ENCODE measurements at places on chromosomes 6 and 20.
A peak's percentile ranks its signal among the peaks of the same experiment; 100 is the strongest.

DNA sequence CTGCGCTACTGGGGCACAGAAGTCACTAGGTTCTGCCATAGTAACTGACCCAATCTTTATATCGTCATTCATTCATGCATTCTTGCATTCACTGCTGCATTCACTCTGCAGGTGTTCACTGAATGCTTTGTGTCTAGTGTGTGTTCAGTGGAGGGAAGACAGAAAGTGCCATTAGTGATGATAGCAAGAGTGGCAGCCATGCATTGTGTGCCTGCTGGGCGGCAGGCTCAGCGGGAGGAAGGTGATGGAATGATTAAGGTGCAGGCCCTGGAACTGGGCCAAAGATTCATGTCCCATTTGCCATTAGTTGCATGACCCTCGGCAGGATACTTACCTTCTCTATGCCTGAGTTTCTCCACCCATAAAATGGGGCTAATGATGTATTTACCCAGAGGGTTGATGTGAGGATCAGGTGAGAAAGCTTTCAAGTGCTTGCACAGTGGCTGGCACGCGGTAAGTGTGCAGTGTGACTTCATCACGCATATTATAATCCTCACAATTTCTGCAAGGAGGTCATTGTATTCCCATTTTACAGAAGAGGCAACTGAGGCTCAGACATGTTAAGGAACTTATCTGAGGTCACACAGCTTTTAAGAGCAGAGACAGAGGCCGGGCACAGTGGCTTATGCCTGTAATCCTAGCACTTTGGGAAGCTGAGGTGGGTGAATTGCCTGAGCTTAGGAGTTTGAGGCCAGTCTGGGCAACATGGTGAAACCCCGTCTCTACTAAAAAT, 40.1 kb downstream of the ITPR3 start:
- no peak for DNase-seq

GRCh38 chr6:167910652-167911051, 83.9 kb downstream of the AFDN start:
- DNase-seq = no peak

DNA sequence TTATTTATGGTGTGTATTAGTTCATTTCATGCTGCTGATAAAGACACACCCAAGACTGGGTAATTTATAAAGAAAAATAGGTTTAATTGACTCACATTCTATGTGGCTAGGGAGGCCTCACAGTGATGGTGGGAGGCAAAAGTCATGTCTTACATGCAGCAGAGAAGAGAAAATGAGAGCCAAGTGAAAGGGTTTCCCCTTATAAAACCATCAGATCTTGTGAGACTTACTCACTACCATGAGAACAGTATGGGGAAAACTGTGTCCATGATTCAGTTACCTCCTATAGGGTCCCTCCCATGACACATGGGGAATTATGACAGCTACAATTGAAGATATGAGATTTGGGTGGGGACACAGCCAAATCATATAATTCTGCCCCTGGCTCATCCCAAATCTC, 150.0 kb upstream of the AHI1 start:
- DNase-seq = no peak

GRCh38 chr6:168908166-168908565, 345.5 kb downstream of the THBS2 start:
- DNase-seq = no peak

DNA sequence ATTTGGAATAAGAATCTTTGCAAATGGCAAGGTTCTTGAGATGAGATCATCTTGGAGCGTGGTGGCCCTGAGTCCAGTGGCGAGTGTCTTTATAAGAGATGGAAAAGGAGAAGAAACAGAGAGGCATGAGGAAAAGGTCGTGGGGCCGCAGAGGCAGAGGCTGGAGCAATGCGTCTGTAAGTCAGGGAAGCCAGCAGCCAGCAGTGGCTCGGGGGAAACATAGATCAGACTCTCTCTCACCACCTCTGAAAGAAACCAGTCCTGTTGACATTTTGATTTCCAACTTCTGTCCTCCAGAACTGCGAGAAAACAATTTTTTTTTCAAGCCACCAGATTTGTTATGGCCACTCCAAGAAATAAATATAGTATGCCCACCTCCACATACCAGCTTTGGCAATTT, 226.6 kb downstream of the TFAP2C start:
- no peak for DNase-seq

DNA sequence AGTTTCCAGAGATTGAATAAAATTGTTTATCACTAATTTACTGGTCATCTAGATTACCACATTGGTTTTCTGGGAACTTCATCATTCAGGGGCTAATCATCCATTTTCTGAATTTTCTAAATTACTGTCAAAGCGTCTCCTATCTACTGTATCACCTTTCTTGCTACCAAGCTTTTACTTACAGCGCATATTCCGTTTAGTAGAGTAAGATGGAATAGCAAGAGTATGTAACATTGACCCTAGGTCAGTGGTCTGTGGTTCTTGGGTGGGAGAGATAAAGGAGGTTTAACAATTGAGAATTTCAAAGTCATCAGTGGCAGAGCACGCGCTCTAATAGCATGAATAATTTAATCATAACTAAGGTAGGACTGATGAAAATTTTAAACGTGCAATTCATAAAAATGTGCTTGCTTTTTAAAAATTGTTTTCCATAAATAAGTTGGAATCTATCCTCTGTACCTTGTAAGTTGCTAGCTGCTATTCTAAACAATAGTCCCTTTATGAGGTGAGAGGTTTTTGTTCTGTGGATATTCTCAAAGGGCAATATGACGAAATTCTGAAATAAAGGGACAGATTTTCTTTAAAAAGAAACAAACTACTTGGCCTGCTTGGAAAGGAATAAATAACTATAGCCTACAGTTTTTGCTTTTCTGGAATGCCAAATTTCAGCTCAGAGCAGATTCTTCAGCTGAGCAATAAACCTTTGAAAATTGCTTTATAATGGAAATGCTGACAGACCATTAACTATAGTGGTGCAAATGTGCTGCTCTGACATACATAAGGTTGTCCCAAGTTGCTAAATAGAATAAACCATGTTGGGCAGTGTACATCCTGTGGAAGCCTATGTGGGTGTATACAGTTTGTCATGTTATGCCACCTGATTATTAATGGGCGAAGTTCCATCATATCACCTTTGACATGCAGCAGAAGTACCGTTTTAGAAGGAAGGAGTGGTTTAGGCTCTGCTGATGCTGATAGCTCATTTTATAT, 84.1 kb downstream of the ZFAND3 start:
- no peak for DNase-seq

GRCh38 chr6:8941577-8941976, 506.2 kb upstream of the SLC35B3 start:
- DNase-seq = no peak

DNA sequence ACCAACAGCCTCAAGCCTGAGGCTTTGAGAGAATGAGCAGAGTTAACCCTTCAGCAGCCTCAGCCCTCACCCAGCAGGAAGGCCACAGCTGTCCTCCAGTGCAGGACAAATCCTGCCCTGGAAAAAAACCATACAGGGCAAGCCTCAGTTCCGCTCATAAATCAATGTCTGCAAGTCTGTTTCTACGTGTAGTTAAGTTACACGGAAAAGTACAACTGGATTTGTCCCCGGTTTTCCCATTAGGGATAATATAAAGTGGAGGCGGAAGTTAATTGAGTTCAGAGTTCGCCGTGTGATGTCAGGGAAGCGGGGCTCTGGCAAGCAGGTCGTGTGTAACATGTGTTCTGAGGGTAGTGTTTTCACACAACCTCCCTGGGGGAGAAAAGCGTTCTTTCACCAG, 44.2 kb upstream of the EYA2 start:
- no peak for DNase-seq

- DNase-seq = no peak
These were observed 62.9 kb downstream of the MRPL14 start for GRCh38 chr6:44064089-44064947.

DNA sequence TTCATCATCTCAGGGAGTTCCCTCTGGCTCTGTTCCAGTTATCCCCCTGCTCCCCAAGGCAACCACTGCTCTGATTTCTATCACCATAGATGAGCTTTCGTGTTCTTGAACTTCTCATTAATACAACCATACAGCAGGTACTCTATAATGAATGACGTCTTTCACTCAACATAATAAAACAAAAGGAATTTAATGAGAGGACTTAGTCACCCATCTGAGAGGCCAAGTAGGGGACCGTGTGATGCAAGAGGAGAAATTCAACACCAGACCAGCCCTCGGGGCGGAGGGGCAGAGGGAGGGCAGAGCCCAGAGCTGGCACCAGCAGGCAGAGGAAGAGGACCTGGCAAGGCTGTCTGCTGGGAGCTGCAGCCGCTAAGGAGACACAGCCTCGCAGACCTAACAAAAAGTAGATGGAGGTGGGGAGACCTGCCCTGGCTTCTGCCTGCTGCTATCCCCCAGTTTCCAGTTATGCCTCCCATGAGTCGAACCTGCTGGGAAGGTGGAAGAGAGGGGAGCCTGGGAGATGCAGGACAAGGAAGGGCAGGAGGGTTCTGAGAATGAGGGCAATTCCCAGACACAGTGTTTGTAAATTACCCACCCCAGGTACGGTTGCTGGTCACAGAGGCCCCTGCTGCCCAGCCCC, 13.8 kb downstream of the CCN5 start:
- no peak for DNase-seq

- peak; percentile 25 for DNase-seq
These were observed at the start of gene PPP1R16B for GRCh38 chr20:38805502-38805957. TSS of gene PPP1R16B (plus strand) at chr20:38805697. CDS start at chr20:38835926, 30,229 bp downstream.

- DNase-seq = no peak
These were observed 65.5 kb upstream of the BTN3A2 start for GRCh38 chr6:26299286-26300042.

DNA sequence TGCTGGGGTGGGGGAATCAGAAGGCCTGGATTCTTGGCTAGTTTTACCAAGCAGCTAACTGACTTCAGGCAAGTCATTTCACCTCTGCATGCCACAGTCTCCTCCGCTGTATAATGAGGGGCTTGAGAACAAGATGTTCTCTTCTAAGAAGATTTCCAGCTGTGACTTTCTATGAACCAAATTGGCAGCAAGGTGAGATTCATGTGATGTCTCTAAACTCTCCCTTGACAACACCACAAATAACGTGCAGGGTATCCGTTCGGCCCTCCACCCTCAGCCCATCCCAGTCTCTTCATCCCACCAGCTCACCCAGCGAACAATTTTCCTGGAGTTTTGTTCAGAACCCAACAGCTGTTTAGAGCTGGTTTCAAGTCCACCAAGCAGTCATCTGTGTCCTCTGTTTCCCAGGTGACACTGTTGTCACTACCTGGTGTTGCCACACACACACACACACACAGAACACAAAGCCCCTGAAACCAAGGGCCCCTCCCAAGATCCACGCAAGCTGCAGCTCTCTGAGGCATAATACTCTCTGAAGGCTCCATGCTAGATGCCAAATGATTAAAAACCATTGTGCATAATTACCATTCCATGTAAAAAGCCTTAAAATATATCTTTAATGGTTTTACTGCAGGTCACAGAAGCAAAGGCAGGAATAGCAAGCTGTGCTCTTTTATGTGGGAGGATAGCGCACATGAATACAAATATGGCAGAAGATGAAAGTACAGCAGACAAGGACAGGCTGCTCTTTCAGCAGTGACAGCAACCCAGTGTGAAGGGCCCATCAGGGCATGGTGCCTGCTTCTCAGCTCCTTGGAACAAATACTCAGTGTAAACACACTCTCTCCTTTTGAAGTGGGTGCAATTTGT, 48.2 kb downstream of the ARHGAP18 start:
- no peak for DNase-seq

GRCh38 chr6:30882759-30883684, 1.3 kb upstream of the DDR1 start:
- peak; percentile 64 for DNase-seq

GRCh38 chr6:75381877-75382633, 97.5 kb upstream of the TMEM30A start:
- DNase-seq = no peak

DNA sequence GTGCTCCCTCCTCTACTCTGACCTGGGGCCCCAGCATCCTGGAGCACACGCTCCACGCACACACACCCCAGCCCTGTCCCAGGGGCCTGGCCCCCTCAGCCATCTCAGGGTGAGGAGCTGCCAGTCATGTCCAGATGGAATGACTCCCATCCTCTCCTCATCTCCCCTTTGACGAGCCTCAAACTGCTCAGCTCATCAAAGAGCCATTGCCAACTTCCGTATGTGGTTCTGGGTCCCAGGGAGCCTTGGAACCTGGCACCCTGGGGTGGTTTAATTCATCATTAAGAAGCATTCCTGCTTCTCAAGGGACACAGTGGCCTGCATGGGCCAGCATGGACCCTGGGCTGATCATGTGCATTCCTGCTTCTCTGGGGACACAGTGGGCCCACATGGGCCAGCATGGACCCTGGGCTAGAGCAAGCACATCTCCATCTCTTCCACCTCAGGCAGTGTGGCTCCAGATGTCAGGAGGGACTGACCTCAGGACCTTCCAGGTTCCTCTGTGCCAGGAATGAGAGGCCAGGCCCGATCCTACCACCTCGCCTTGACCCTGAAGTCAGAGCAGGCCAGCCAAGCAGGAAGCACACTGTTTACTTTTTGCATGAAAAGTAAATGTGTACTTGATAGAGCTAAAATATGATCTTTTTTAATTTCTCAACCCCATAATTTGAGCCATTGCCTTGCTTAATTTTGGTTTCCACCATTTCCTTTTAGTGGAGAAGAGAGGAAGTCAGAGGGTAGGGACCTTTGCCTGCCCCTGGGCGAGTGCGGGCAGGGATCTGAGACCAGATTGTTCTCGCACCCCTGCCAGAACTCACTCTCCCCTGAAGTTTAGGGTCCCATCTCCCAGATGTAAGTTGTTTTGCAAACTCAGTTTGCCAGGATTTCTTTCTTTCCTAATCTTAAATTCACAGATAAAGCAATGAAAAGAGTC, 26.1 kb downstream of the SPATA2 start:
- no peak for DNase-seq

GRCh38 chr6:5878792-5879191, 127.9 kb downstream of the NRN1 start:
- no peak for DNase-seq

- no peak for DNase-seq
These were observed 45.1 kb downstream of the OR2B6 start for GRCh38 chr6:28002161-28002560.

GRCh38 chr6:158938811-158939254, 61.2 kb downstream of the RSPH3 start:
- no peak for DNase-seq

DNA sequence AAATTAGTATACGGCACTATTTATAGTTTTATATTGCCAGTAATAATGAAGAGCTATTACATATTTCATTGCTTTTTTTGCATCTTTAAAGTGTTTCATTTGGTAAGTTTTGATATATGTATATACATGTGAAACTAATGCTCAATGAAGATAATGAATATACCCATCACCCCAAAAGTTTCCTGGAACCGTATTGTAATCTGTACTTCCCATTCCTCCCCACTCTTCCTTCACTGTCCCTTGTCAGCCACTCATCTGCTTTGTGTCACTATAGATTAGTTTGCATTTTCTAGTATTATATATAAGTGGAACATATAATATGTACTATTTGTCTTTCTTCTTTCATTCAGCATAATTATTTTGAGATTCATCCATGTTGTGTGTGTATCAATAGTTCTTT, 10.3 kb upstream of the TBC1D32 start:
- no peak for DNase-seq

- no peak for DNase-seq
These were observed 31.9 kb downstream of the ZBTB2 start for GRCh38 chr6:151359486-151359885.

DNA sequence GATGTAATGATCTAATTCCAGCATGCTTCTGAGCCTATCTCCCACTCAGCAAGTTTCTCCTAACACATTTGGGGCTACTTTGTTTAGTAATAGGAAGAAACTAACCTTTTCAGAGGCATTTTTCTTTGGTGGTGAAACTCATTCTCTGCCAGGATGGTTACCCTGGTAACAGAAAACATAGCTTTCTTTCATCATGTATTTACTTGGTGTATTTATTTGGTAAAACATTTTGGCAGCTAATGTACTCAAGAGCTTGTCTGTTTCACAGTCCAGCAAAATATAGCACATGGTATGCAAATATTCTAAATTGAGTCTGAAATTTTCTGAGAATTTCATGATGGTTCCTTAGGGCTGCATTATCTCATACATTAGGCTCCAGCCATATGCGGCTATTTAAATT, 100.0 kb downstream of the SLC35B3 start:
- no peak for DNase-seq
